Activated T-helper 1 cell treated with Interleukin-2 at 50 U/mL for 16 hours (primary cell): ENCODE measurements at places on chromosomes 5 and 9.

DNA sequence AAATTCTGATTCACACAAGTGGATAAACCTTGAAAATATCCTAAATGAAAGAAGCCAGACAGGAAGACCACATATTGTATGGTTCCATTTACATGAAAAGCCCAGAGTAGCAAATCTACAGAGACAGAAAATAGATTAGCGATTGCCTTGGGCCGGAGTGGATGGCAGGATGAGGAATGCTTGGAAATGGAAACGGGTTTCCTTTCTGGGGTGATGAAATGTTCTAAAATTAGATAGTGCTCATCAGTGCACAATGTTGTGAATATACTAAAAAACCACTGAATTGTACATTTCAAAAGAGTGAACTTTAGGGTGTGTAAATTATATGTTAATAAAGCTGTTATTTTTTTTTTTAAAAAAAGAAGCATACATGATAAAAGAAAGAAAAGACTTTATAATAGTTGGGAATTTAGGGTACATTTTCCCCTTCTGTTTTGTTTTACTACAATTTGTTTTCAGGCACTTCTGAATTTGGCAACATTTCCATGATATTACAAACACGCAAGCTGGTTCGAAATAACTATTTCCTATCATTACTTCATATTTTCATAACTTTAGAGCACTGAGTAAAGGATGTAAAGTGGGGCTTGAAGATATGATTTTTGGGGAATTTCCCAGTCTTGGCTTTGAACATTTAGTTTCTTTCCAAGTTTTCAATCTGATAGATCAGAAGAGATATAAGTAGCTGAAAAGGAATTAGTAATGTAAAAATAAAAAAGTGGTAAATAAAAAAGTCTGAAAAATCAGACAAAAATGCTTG, 23.9 kb downstream of the SLC35A4 start:
- DNase-seq: no peak

GRCh38 chr5:169702693-169703481, 65.8 kb downstream of the DOCK2 start:
- DNase-seq: no peak

DNA sequence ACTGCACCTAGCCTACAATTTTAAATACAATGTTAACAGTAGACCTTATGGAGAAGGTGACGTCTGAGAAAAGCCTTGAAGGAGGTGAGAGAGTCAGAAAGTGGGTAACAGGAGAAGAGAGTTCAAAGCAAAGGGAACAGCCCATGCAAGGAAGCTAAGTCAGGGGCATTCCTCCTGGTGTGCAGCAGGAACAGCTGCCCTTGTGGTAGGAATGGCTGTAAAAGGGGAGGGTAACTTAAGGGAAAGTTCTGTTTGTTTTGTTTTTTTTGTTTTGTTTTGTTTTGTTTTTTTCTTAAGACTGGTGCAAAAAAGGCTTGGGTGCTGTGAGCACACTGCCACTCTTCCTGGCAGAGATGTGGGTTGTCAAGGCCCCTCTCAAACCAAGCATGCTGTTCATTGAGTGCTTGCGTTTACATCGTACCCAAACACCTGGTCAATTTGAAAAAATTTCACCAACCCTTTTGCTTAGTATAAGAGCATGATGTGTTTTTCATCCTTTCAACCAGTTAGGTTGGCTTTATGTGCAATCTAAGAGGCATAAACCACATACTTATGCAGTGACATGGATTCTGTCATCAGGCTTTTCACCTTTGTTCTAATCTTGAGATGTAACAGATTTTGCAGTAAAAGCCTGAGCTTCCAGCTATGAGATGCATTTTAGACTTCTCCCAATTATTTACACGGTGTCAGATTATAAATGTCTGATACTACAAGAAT, 279.7 kb downstream of the GLIS3 start:
- DNase-seq: no peak

DNA sequence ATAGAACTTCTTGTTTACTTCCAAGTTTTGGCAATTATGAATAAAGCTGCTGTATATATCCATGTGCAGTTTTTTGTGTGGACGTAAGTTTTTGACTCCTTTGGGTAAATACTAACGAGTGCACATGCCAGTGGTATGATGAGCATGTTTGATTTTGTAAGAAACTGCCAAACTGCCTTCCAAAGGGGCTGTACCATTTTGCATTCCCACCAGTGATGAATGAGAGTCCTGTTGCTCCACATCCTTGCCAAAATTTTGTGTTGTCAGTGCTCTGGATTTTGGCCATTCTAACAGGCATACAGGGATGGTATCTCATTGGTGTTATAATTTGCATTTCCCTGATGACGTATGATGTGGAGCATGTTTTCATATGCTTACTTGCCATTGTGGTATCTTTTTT, 73.5 kb downstream of the EGFLAM start:
- no peak for DNase-seq

GRCh38 chr5:174531782-174532191, 192.6 kb upstream of the MSX2 start:
- no peak for DNase-seq

- DNase-seq: no peak
These were observed 128.6 kb upstream of the EFNA5 start for GRCh38 chr5:107799306-107799705.

DNA sequence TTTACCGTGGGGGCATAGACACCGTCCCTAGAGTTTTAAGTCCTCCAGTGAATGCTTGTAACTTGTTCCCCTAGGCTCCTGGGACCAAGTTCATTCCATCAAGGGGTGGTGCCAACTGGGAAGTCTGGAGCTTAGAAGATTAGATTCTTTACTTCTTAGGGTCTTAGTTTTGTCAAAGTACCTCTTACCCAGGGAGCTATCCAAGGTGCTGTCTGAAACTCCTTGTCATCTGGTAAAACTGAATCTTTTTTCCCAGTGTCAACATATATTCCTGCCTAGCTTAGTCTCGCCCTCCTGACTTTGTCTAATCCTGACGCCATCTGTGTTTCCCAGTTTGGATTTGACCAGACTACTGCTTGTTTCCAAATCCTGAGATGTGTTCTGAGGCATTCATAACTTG, 41.6 kb downstream of the MAMDC2 start:
- no peak for DNase-seq

GRCh38 chr9:76603448-76603895, 144.5 kb downstream of the GCNT1 start:
- DNase-seq: no peak

- DNase-seq: no peak
These were observed 13.9 kb downstream of the PTAR1 start for GRCh38 chr9:69745716-69746437.

- DNase-seq: no peak
These were observed 43.2 kb downstream of the DAB2IP start for GRCh38 chr9:121694600-121694999.

DNA sequence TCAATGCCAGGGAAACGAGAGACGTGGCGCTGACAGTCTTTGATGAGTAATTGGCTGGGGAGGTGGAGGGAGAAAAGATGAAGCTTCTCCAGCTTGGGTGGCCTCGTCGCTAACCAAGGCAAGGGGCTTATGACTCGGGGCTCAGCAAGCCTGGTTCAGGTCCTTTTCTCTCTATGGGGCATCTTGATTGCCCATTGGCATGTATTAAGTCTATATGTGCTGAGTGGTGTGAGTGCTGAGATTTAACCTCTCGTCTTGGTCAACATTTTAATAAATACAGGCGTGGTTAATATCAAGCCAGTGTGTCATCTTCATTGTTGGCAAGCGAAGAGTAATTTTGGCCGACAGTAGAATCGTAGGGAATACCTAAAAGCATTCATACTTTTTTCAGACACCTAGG, 85.9 kb downstream of the RAI14 start:
- DNase-seq: no peak

GRCh38 chr5:3351581-3352442, 243.8 kb upstream of the IRX1 start:
- no peak for DNase-seq

DNA sequence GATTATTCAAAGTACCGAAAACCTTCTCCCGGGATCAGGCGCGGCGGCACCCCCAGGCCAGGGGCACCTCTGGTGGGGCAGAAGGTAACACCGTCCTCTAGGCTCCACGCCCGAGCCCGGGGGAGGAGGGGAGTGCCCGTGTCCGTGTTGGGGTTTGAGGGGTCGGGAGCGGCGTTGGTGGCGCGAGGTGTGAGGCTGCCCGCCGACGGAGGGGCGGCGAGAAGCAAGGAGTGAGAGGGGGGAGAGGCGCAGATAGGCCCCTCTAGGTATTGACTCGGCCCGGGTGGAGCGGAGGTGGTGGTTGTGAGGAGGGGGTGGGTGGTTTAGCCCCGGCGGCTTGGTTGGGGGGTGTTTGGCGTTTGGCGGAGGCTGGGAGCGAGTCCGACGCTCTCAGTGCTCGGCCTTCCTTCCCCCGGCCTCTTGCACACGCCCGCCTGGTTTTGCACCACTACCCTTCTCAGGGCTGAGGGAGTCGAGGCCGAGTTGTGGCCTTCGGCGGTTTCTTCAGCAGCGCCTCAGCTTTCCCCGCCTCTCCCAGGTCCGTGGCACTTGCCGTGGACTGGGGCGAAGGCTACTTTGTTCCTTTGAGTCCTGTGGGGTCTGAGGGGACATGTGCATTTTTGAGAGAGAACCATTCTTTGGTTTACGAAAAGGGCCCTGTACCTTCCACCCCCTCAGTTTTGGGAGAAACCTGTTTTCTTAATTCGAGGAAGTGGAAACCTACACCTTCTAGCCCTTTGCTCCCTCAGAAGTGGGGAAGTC, 450 bp downstream of the GPBP1 start:
- no peak for DNase-seq

DNA sequence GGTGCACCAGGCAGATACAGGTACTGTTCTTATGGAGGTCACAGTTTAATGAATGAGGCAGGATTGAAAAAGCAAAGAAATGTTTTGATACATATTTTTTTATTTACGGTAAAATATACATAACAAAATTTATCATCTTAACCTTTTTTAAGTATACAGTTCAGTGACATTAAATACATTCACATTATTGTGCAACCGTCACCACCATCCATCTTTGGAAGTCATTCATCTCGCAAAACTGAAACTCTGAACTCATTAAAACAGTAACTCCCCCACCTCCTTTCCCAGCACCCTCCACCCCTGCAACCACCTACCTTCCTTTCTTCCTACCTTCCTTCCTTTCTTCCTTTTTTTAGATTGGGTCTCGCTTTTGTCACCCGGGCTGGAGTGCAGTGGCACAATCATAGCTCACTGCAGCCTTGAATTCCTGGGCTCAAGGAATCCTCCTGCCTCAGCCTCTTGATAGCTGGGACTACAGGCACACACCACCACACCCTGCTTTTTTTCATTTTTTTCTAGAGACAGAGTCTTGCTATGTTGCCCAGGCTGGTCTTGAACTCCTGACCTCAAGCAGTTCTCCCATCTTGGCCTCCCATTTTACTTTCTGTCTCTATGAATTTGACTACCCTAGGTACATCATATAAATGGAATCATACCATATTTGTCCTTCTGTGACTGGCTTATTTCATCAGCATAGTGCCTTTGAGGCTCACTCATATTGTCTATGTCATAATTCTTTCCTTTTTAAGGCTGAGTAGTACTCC, 22.5 kb upstream of the PSD2 start:
- DNase-seq: no peak

GRCh38 chr9:109403116-109403515, 82.3 kb upstream of the EPB41L4B start:
- DNase-seq: no peak

GRCh38 chr9:96441798-96442445, 8.0 kb upstream of the HABP4 start:
- DNase-seq: no peak

DNA sequence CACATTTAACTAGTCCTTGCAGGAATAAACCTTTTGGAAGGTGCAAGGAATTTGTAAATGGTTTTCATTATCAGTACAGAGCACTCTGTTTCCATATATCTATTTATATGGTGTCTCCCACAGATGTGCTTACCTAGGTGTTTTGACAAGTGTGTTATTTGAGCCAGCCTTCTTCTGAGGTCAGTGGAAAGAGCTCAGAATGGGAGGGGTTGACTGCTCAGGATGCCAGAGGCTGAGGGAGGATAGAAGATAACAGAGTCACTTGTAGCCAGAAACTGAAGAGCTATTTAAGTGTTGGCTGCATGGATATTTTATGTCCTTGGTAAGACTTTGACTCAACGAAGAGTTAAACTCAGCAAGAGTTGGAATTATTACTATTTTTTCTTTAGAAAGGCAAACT, 5.0 kb downstream of the CMYA5 start:
- no peak for DNase-seq

DNA sequence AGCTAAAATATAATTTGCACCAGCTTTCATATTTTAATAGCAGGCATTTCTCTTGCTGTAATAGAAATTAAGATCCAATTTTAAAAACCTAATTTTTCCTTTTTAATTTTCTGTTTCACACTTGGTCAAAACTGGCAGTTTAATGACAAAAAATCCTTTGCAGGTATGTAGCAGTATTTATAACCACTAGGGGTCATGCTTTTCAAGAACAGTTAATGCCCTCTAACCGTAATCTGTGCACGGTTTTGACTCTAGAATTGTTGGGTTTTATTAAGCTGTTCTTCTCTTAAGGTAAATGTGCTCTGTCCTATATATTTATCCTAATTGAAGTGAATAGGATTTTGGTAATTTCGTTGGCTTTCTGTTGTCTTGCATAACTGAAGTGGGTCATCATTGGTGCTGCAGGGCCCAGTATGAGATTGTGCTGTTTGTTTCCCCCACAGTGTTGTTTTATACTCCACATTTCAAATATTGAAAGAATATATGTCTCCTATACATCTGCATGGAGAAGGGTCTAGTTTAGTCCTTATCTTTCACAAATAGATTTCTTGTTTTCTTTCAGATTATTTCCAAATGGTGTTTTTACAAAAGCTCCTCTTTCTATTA, 107.4 kb downstream of the SCAMP1 start:
- no peak for DNase-seq

- no peak for DNase-seq
These were observed 204.4 kb downstream of the EFNA5 start for GRCh38 chr5:107466233-107466769.

DNA sequence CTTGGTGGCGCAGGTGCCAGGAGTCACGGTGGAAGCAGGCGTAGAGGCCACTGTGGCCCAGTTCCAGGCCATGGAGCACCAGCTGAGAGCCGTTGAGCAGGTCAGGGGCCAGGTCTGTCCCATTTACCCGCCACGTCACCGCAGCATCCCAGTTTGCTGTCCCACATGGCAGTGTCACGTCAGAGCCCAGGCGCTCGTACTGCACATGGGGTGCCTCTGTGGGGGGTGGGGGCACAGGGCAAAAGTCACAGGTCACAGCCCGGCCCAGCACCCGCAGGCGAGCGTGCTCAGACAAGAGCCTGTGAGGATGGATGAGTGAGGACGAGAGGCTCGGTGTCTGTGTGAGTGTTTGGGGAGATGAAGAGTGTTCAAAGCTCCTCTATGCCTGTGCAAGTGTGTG, 24.9 kb downstream of the CNTFR start:
- DNase-seq: no peak

DNA sequence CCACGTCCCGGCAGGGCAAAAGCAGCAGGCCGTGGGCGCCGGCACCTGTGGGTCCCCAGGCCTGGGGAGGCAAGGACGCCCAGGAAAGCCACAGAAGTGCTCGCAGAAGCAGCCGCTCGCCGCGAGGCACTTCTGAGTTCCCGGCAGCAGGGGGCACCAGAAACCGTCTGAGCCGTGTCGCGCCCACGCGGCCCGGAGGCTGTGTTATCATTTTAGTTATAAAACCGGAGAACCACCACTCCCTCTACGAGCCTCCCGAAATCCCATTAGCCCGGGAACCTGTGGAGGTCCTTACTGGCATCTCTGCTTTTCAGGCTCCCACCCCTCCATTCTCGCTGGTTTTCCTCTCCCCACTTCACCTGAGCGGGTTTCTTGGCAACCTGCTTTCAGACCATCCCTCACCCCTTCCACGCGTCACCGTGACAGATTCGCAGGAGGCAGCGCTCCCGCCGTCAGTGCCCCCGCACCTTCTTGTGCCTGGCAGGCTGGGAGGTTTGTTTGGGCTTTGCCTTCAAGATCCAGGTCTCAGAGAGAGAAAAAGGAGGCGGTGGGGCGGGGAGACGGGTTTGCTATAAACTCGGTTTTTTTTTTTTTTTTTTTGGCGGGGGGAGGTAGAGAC, 2.3 kb downstream of the GDNF start:
- DNase-seq: no peak
